Stimulated activated CD4-positive, alpha-beta T cell treated with anti-CD3 and anti-CD28 coated beads, Interleukin-1b, Interleukin-23, amount 100 ng/mL, for 1 hour (primary cell): ENCODE measurements at places on chromosomes 5 and 9.

- DNase-seq = no peak
These were observed 269.0 kb downstream of the ZSWIM6 start for GRCh38 chr5:61600945-61601511.

GRCh38 chr5:180604271-180604670, 13.0 kb upstream of the SCGB3A1 start:
- no peak for DNase-seq

- DNase-seq = no peak
These were observed 487.2 kb upstream of the ST8SIA4 start for GRCh38 chr5:101390151-101390908.

DNA sequence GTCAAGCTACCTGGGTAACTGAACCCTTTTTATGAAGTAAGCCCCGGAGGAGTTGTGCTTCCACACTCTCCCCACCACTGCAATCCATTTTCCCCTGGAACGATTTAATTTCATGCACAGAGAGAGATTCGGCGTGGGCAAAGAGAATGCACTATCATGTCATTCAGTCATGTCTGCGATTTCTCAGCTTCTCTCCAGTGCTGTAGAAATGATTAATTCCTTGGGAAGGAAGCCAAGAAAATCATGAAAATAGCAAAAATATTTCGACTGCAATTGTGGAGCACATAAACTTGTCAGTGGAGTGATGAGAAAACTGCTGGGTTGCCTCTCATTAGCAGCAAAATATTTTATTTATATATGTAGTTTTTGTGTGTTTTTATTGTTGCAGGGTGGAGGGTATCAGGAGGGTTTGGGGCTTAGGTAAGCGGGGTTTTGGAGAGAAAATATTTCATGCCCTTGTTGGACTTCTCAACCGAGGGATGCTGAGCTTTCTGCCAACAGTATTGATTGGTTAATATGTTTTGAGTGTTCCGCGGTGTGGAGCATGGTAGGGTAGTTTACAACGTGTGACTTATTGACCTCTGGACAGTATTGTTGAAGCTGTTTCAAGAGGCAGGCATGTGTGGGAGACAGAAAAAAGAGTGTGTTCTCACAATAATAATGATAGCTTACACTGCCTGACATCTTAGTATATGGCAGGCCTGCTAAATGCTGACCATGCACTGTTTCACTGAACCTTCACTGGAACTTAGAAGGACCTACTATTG, 69.3 kb downstream of the SGCD start:
- no peak for DNase-seq

GRCh38 chr9:80797831-80798688, 891.3 kb downstream of the TLE1 start:
- DNase-seq = no peak

- no peak for DNase-seq
These were observed 225.0 kb downstream of the KCTD16 start for GRCh38 chr5:144395704-144396103.

- DNase-seq = no peak
These were observed 383.2 kb upstream of the SGCD start for GRCh38 chr5:155943516-155944407.
